ENCODE measurements at places on chromosomes 12 and 14.
A peak's percentile ranks its signal among the peaks of the same experiment; 100 is the strongest.

- H3K36me3 ChIP-seq: no peaks in the 10 kb centered on the region
- no peak overlapping the region for H3K27ac ChIP-seq
- no peaks in the 10 kb centered on the region for H3K4me1 ChIP-seq
- H3K27me3 ChIP-seq: no peaks in the 10 kb centered on the region
- no peak overlapping the region for H3K4me3 ChIP-seq
- no peak for DNase-seq
Observed at GRCh38 chr14:69945912-69946311, 66.7 kb downstream of the SMOC1 start.

- H3K27me3 ChIP-seq: no peaks in the 10 kb centered on the region
- peak overlapping the region; percentile 92 for H3K27ac ChIP-seq
- peak overlapping the region; percentile 92 for H3K4me3 ChIP-seq
Observed at GRCh38 chr12:62260733-62261683, 804 bp downstream of the USP15 start.

- H3K4me1 ChIP-seq: no peaks in the 10 kb centered on the region
- DNase-seq: peak; percentile 75
- H3K36me3 ChIP-seq: no peaks in the 10 kb centered on the region
Observed at GRCh38 chr12:93002293-93003054, 73.4 kb upstream of the EEA1 start.

GRCh38 chr14:72818998-72819397 is 74.9 kb downstream of the DPF3 start:
- H3K4me3 ChIP-seq: no peak overlapping the region
- H3K4me1 ChIP-seq: no peaks in the 10 kb centered on the region
- no peaks in the 10 kb centered on the region for H3K36me3 ChIP-seq
- no peak overlapping the region for H3K27ac ChIP-seq
